ENCODE measurements at places on chromosomes 16 and 17. TPM values are rescaled to one million over a fixed set of nuclear protein-coding genes. Genes with fewer than 3 reads are reported as not detected.
A peak's percentile ranks its signal among the peaks of the same experiment; 100 is the strongest.

TBX2 gene
- total RNA-seq = not detected

DNA sequence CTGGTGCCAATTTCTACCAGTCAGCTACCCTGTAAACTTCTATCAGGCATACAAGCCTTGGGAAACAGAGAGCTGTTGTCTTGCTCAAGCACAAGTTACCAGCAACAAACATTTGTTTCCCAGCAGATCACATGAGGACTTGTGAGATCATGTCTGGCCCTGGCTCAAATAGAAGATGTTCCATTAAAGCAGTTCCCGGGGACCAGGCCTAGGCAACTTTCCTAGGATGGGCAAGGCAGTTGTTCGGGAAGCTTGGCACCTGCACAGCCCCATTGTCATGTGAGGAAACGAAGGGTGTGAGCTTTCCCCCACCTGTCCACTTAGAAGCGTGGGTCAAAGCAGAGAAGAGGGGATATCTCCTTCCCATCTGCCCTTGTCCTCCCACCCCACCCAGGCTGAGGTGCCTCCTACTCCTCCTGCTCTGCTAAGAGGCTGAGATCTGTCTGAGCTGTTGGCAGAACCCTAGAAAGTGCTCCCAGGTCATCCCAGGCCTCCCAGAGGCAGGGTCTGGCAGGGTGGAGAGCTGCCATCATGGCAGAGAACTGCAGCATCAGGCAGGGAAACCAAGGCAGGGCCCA lies 11.2 kb upstream of the SLC47A2 start:
- DNase-seq = no peak

TBC1D3G gene
- total RNA-seq = not detected

GP1BA gene
- total RNA-seq = not detected

KRTAP1-1 gene
- not detected for total RNA-seq

- DNase-seq = peak; percentile 73
Observed at GRCh38 chr17:76710863-76711611, at the start of gene MXRA7. TSS of gene MXRA7 (minus strand) at chr17:76710965. CDS start at chr17:76710946, 19 bp downstream.

COX10 gene
- total RNA-seq = 19.2 TPM

RHBDL1 gene
- 1.0 TPM for total RNA-seq

KRTAP2-2 gene
- not detected for total RNA-seq

- DNase-seq = no peak
Observed at GRCh38 chr16:47604306-47604705, 143.2 kb downstream of the PHKB start.

CDH11 gene
- total RNA-seq = not detected

Measured in B cell (primary cell).